ENCODE measurements at places on chromosomes 4 and X. TPM values are rescaled to one million over a fixed set of nuclear protein-coding genes. Genes with fewer than 3 reads are reported as not detected.

FGF5 gene
- not detected for polyA plus RNA-seq

IL15 gene
- polyA plus RNA-seq: 8.2 TPM

SLC10A3 gene
- polyA plus RNA-seq: 54.9 TPM

FGF13 gene
- polyA plus RNA-seq: 0.29 TPM

MAGEA4 gene
- not detected for polyA plus RNA-seq

VBP1 gene
- 55.7 TPM for polyA plus RNA-seq

WDR17 gene
- polyA plus RNA-seq: 1.3 TPM

CXCL3 gene
- polyA plus RNA-seq: not detected

PRRG3 gene
- not detected for polyA plus RNA-seq

TIMM8A gene
- 6.7 TPM for polyA plus RNA-seq

STATH gene
- not detected for polyA plus RNA-seq

TASL gene
- 39.3 TPM for polyA plus RNA-seq
